ENCODE measurements at places on chromosomes 6 and 20.
A peak's percentile ranks its signal among the peaks of the same experiment; 100 is the strongest.

- no peak for DNase-seq
These were observed 193.2 kb upstream of the SALL4 start for GRCh38 chr20:51995551-51995951.

GRCh38 chr6:159595173-159595572 is 97.9 kb downstream of the SOD2 start:
- peak; percentile 62 for DNase-seq

DNA sequence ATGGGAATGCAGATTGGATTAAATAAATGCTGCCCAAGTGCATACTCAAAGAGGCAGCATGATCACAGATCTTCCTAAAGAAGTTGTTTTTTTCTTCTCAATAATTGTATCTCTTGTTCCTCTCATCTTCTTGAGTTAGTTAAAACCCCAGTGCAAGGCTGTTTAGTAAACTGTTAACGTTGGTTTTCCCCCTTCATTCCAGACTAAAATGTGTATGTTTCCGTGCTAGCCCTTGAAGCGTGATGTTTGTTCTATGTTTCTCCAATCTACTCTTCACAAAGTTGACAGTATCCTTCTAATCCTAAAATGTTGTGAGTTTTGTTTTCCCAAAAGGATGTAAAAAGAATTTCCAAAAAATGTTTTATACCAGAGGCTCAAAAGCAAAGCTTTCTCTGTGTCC is 15.6 kb downstream of the CYP24A1 start:
- no peak for DNase-seq

DNA sequence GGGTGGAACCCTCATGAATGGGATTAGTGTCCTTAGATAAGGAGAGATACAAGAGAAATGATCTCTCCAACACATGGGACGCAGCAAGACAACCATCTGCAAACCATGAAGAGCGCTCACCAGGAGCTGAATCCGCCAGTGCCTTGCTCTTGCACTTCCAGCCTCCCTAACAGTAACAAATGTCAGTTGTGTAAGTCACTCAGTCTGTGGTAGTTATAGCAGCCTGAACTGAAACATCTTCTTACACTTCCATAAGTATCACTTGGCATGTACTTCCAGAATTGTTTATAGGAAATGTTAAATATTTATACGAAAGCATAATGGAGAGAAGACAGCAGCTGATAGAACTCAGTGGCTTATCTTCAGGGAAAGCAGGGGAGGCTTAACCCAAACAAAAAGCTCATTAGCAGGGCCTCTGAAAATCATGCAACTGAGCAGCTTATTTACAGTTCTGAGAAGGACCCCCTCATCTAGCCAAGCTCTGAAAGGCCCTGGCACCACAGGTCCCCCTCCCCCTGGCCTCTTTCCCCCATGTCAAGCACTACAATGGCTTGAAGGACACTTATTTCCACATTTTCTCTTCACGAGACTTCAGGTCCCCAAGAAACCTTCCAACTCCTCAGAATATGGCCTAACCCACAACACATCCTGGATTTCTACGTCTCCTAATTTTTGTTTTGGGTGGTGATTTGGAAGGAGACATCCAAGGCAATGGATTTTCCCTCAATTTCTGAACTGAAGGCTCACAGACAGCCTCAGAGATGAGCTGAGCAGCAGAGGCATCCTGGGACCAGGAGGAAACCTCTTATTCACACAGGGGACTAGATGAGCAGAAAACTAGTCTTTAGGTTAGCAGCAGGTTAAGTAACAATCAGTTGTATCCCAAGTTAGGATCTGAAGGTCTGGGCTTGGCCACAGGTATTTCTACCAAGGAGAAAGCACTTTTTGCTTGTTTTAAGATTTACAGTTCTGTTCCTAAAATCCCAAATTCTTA is 49.1 kb downstream of the GCLC start:
- DNase-seq = no peak

- no peak for DNase-seq
These were observed 123.0 kb upstream of the ENPP5 start for GRCh38 chr6:46293641-46294316.

- no peak for DNase-seq
These were observed 17.2 kb downstream of the HEY2 start for GRCh38 chr6:125766641-125767040.

- no peak for DNase-seq
These were observed 24.9 kb upstream of the SASH1 start for GRCh38 chr6:148317739-148318138.

DNA sequence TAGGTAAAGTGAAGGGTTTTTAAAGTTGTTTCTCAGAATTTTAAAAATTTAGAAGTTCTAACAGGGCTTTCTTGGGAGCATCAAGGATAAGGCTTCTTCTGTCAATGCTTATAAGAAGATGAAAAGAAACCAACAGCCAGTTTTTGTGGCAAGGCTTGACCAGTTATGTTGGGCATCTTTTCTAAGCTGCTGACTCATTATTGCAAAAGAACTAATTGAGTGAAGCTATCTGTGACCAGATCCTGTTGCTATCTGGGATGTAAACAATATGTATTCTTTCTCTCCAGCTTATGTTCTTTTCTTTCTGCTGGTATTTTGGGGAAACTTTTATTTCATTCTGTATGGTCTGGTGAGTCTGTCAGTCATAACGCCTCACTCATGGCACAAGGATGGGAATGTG is 643.8 kb downstream of the HDGFL1 start:
- peak; percentile 3 for DNase-seq

- no peak for DNase-seq
These were observed 5.7 kb downstream of the BCL2L1 start for GRCh38 chr20:31716818-31717477.

- no peak for DNase-seq
These were observed 92.6 kb upstream of the SGK1 start for GRCh38 chr6:134410541-134410940.

DNA sequence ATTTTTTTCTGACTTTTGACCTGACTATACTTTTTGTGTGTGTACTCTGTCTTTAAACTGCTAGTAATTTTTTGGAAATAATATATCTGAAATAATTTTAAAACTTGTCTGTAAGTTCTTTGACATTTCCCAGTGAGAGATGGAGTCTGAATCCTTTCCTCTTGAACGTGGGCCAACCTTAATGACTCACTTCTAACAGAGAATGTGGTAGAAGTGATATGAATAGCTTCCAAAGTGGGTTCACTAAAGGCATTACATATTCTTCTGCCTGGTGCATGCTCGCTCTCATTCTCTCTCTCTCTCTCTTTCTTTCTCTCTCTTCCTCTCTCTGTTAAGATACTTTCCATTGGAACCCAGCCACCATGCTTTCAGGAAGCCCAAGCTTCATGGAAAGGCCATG is 108.7 kb upstream of the FERMT1 start:
- DNase-seq = no peak
